ENCODE measurements at places on chromosomes 13 and 19.

GRCh38 chr19:35512831-35513627 lies 420 bp downstream of the DMKN start:
- DNase-seq, result no peak

DNA sequence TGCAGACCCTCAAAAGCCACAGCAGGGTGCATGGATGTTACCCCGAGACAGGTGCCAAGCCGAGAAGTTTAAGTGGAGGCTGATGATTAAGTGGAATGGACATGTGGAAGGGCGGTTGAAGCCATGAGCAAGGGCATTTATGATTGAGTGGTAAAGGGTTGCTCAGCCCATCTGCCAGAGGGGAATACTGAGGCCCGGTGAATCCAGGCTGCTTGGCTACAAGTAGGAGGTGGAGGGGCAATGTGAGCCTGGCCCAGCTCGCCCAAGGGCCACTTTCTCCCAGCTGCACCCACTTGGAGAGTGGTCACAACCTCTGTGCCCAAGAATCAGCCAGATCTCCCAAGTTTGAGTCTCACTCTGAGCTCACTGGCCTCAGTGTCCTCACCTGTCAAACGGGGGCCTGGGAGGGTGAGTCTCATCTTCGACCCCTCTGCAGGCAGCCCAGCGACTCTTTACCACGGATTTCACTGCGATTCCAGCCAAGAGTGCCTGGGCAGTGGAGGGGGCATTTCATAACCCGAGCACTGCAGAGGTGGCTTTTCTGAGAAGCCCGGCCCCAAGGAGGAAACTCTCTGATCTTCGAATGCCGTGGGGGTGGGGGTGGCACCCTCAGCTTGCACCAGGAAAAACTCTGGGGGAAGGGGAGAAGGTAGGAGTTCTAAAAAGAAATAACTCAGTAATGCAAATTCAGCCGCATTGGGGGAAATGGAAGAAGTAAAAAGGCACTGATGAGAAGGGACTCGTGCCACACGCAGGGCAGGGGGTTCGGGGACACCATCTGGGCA lies 62.9 kb upstream of the KLF2 start:
- peak; percentile 20 for DNase-seq

- no peak for DNase-seq
Measured at GRCh38 chr19:35395382-35396199, 24.7 kb downstream of the GPR42 start.

- DNase-seq, result no peak
Measured at GRCh38 chr19:43726736-43727592, 11.1 kb downstream of the IRGC start.

DNA sequence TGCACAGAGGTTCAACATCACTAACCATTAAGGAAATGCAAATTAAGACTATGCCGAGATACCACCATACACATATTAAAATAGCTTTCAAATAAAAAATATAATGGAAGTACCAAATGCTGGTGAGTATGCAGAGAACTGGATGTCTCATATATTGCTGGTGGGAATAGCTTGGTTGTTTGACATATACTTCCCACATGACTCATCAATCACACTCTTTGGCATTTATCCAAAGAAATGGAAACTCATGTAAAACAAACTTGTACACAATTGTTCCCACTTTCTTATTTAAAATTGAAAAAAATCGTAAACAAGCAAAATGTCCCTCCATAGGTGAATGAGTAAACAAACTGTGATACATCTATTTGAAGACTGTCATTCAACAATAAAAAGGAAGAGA lies 982.6 kb upstream of the ATXN8OS start:
- no peak for DNase-seq

- DNase-seq, result no peak
Measured at GRCh38 chr19:45592366-45592765, 7.8 kb upstream of the OPA3 start.

GRCh38 chr19:325937-326565 lies 18.5 kb downstream of the MIER2 start:
- no peak for DNase-seq

GRCh38 chr19:35447606-35448469 lies at the start of gene FFAR2:
Gene FFAR2 (plus strand): TSS chr19:35448257. CDS start chr19:35449715, 1,458 bp downstream.
- no peak for DNase-seq

DNA sequence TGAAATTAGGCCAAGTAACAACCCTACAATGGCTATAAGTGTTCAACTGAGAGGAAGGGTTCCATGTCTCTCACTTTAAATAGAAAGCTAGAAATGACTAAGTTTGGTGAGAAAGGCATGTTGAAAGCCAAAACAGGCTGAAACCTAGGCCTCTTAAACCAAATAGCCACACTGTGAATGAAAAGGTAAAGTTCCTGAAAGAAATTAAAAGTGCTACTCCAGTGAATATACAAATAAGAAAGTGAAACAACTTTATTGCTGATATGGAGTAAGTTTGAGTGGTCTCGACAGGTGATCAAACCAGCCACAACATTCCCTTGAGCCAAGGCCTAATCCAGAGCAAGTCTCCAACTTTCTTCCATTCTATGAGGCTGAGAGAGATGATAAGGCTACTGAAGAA lies 209.6 kb downstream of the KLF12 start:
- peak; percentile 13 for DNase-seq

GRCh38 chr13:46578590-46578975 lies 25.6 kb downstream of the LRCH1 start:
- DNase-seq, result peak; percentile 51

GRCh38 chr13:32113532-32113931 lies 82.0 kb downstream of the FRY start:
- no peak for DNase-seq

DNA sequence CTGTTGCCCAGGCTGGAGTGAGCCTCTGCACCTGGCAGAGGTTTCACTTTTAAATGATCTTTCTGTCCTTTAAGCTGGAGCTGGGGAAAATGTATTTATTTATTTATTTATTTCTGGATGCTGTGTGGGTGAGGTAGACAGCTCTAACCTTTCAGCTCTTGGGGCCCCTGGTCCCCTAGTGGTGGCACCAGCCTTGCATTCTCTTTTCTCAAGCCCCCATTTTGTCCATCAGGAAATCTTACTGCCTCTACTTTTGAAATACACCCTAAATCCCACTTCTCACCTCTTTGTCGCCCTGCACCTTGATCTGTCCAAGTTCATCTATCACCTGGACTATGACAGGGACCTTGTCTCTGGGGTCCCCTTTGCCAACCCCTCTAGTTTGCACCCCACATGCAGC lies 2.1 kb upstream of the B9D2 start:
- DNase-seq, result no peak

- no peak for DNase-seq
Measured at GRCh38 chr19:46216612-46217011, 12.9 kb upstream of the IGFL1 start.

- no peak for DNase-seq
Measured at GRCh38 chr13:85864963-85865530, 65.8 kb upstream of the SLITRK6 start.

DNA sequence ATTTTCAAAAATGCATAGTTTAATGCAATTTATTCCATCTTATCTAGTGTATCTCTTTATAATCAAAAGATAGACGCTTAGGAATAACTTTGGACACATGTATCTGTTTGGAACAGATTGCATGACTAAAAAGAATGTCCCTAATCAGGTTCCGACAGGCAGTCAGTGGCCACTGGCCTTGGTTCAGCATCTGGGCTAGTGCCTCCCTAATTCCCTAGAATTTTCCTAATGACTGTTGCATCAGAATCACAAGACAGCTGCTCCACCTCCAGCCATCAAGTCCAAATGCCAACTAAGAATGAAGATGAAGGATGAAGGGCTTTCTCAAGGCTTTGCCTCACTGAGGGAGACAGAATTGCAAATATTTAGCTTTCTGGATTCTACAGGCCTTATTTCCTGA lies 173.8 kb downstream of the EFNB2 start:
- no peak for DNase-seq

DNA sequence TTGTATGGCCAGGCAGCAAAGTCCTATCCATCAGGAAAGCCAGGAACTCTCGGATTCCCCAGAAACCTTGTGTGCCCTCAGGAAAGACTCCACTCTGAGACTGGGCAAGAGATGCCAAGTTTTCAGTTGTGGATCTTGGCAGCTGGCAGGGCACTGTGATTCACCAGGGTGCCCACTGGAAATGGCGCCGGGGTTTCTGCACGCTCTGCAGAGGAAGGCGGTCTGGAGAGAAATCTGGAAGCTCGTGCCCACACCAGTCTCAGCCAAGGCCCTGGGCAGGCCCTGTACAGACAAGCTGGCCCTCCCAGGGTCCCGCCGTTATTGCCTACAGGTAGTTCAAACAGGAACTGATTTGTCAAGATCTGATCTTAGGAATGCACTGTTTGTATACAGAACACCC lies 4.9 kb downstream of the NAPA start:
- no peak for DNase-seq

- DNase-seq, result no peak
Measured at GRCh38 chr13:24097667-24098066, 62.9 kb upstream of the SPATA13 start.

GRCh38 chr19:56356944-56357343 lies 36.4 kb downstream of the ZNF582 start:
- DNase-seq, result no peak

DNA sequence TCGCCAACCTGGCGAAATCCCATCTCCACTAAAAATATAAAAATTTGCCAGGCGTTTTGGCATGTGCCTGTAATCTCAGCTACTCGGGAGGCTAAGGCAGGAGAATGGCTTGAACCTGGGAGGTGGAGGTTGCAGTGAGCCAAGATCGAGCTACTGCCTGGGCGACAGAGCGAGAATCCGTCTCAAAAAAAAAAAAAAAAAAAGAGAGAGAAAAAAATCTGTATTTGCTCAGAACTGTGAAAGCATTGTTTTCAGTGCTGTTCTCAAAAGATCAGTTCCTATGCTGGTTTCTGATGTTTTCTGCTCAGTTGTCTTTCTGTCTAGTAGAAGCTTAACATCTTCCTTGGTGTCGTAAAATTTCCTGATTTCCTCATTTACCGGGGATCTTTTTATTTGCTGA lies 2.5 kb downstream of the SF3A2 start:
- DNase-seq, result no peak

DNA sequence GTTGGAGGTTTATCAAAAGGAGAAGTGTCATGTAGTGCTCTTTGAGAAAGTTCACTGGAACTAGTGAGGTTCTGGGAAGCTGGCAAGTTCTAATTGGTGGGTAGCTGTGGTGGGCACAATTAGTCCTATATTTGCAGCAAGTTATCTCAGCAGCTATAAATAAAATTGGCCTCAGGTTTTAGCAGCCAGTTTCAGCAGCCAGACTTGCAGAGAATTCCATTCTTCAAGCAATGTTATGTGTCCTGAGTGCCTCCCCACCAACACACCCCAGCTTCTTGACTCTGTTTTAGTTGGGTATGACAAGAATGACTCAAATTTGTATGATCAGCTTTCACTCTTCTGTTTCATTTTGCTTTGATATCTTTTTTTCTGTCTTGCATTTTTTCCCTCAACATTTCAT lies 4.7 kb downstream of the IFT88 start:
- DNase-seq, result no peak

- no peak for DNase-seq
Measured at GRCh38 chr13:110162053-110162452, 144.9 kb downstream of the COL4A1 start.

GRCh38 chr13:25683662-25684370 lies 312.0 kb downstream of the ATP8A2 start:
- DNase-seq, result no peak

- no peak for DNase-seq
Measured at GRCh38 chr13:80389073-80390038, 48.4 kb upstream of the SPRY2 start.

Data from GM13976 (cell line).